AG20443 (cell line): ENCODE measurements at places on chromosomes 7 and 10.

GRCh38 chr7:14095233-14095950, 105.9 kb upstream of the ETV1 start:
- DNase-seq, result no peak

- DNase-seq, result no peak
These were observed 116.2 kb downstream of the SND1 start for GRCh38 chr7:127768241-127768640.

DNA sequence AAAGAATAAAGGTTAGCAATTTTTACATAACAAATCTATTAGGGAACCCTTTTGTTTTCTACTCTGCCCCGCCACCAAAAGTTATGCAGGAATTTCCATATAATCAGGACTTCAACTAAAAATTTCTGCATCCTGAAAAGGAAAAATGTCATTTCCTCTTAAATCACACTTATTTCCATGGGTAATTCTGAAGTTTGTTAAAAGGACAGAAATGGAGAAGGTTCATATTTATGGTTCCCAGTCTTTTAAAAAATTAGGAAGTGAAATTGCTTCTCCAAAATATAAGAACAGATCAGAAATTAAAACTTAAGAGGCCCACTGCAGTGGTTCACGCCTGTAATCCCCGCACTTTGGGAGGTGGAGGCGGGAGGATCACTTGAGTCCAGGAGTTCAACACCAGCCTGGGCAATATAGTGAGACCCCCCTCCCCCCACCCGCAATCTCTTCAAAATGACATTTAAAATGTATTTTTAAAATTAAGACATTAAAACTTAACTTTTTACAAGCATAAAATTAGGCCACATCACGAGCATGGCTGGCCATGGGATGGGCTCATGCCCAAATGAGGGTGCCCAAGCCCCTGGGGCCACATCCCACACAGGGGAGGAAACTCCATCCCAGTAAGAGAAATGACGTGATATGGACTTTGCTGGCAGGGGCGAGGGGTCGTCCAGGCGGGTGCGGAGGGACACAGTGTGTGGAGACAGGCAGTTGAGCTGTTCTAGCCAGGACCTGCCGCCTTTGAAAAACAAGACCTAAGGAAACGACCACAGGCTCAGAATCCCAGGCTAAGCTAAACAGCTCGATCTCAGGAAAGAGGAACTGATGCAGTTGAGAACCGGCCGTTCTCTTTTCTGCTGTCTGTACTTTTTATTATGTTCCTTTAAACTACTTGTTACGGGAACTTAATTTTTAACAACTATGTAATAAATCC, 51.3 kb upstream of the NFE2L3 start:
- DNase-seq, result no peak

GRCh38 chr10:101066146-101066895, 4.5 kb downstream of the KAZALD1 start:
- peak; percentile 72 for DNase-seq

GRCh38 chr7:41691286-41692190, 11.4 kb downstream of the INHBA start:
- no peak for DNase-seq

DNA sequence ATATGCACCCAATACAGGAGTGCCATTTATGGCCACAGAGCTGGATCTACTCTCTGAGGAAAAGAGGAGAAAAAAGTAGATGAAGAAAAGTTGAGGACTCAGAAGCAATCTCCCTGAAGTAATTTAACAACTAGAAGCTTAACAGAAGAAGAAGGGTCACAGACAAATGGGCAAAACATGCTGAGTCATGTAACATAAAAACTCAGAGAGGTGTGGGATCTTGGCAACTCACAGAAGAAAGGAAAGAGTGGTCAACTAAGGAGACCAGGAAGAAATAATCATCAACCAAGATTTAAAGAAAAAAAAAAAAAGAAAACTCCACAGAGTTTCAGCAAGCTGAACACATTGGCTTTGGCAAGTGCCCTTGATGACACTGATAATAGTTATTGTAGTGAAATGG, 51.8 kb upstream of the BET1 start:
- DNase-seq, result no peak

- DNase-seq, result peak; percentile 58
These were observed 58.7 kb upstream of the PRPS1L1 start for GRCh38 chr7:18086165-18087025.

- no peak for DNase-seq
These were observed 5.0 kb downstream of the R3HCC1L start for GRCh38 chr10:98139431-98139830.

DNA sequence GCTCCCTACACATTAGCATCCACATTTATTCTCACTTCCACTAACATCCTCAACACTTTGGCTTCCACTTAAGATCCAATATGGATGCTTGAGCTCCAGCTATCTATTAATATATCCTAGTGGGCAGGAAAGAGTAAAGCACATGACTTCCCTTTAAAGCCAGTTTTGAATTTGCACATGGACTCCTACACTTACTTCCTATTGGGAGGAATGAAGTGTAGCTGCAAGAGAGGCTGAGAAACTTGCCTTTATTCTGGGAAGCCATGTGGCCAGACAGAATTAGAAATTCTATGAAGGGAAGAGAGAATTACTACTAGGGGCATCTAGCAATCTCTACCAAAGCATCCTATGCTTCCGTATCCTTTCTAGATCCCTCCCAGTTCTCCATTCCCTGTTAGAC, 3.0 kb upstream of the TSPAN14 start:
- no peak for DNase-seq

- DNase-seq, result peak; percentile 25
These were observed 180.9 kb downstream of the ANK3 start for GRCh38 chr10:60208676-60209269.

GRCh38 chr10:128875030-128875744, 591.9 kb upstream of the MGMT start:
- no peak for DNase-seq

DNA sequence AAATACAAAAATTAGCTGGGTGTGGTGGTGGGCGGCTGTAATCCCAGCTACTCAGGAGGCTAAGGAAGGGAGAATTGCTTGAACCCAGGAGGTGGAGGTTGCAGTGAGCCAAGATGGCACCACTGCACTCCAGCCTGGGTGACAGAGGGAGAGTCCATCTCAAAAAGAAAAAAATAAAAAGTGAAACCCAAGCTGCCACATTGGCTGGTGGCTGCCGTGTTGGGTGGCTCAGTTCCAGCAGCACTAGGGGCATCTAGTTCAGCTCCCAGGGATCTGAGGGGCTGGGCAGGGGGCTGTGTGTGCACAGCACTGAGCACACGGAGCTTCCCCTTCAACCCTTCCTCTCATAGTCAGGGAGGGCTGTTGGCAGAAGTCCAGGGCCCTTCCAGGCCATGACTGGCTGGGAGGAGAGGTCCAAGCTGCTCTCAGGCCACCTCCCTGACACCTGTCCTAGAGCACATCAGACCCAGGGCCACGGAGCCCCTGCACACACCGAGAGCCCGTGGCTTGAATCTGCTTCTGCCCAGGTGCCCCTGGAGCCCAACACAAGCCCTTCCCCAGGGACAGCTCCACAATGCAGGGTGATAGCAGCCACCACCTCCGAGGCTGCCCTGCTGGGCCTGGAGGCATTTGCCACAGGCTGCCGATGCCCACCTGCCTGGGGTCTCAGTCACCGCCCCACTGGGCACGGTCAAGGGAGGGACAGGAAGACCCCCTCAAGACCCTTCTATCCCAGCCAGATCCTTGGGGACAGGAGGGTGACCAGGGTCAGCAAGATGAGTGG, 47.3 kb downstream of the YKT6 start:
- no peak for DNase-seq

DNA sequence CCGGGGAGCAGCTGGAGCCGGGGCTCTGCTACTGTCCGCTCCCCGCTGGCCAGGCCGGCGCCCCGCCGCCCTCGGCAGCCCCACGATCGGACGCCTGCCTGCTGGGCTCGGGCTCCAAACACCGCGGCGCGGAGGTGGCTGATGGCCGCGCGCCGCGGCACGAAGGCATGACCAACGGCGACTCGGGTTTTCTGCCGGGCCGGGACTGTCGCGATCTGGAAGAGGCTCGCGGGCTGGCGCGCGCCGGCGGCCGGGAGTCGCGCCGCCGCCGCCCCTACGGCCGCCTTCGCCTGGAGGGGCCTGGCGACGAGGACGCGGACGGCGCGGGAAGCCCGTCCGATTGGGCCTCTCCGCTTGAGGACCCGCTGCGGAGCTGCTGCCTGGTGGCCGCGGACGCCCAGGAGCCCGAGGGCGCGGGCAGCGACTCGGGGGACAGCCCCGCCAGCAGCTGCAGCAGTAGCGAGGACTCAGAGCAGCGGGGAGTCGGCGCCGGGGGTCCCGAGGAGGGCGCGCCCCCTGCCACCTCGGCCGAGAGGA, 570 bp downstream of the TBC1D12 start:
- DNase-seq, result peak; percentile 61

- DNase-seq, result peak; percentile 53
These were observed 17.1 kb downstream of the CNNM1 start for GRCh38 chr10:99346247-99346646.

DNA sequence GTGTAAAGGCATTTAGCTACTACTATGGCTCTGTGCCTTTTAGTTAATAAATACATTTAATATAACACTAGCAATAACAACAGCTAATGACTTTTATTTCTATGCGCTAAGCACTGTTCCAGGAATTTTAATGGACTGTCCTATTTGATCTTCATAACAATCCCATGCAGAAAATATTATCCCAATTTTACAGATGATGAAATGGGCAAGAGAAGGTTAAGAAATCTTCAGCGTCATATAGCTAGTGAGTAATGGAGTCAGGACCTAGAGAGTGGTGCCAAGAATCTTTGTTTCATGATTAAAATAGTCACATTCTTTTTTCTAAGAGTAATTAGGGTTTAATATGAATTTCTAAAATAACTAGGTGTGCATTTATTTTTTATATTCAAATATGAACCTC, 32.4 kb downstream of the ACTA2 start:
- DNase-seq, result peak; percentile 29

- DNase-seq, result no peak
These were observed 60.5 kb downstream of the PON1 start for GRCh38 chr7:95263785-95264362.

- no peak for DNase-seq
These were observed 48.5 kb downstream of the AMZ1 start for GRCh38 chr7:2736411-2736914.

GRCh38 chr7:17300012-17300411, 1.6 kb downstream of the AHR start:
- no peak for DNase-seq

GRCh38 chr7:5396999-5397663, 26.5 kb downstream of the TNRC18 start:
- peak; percentile 99 for DNase-seq

- no peak for DNase-seq
These were observed 17.9 kb downstream of the ZNF488 start for GRCh38 chr10:47366181-47366631.

DNA sequence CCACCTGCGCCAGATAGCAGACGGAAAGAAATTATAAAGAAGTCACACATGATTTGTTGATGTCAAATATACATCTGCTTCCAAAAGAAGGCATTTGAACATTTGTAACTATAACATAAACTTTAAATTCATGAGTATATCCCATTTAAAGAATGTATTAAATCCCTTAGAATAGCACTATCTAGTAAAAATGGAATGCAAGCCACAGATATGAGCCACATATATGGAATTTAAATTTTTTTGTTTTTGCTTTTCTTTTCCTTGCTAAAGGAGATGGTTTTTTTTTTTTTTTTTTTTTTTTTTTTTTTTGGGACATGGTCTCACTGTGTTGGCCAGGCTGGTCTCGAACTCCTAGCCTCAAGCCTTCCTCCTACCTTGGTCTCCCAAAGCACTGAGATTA, 730.8 kb downstream of the PHTF2 start:
- no peak for DNase-seq

- no peak for DNase-seq
These were observed 69.5 kb upstream of the VOPP1 start for GRCh38 chr7:55641811-55642210.

GRCh38 chr7:36281945-36282717, 107.5 kb upstream of the ANLN start:
- DNase-seq, result no peak

DNA sequence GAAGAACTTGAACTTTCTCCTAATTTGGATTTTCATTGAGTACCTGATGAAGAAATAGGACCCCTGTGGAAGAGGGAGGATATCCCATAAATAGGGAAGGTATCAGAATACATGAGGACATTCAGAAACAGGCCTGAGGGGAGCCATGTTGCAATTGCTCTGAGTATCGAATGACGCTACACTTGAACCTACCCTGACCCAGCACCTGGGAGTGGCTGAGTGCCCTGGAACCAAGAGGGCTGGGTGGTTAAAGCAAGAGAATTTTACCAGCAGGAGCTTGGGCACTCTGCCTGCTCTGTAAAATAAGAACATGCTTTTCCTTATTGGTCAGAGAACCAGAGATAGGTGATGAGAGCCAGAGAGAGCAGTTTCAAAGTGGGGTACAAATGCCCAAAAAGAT, 7.2 kb downstream of the NEUROD6 start:
- no peak for DNase-seq

- peak; percentile 75 for DNase-seq
These were observed 3.5 kb downstream of the EGFR start for GRCh38 chr7:55022002-55022985.

DNA sequence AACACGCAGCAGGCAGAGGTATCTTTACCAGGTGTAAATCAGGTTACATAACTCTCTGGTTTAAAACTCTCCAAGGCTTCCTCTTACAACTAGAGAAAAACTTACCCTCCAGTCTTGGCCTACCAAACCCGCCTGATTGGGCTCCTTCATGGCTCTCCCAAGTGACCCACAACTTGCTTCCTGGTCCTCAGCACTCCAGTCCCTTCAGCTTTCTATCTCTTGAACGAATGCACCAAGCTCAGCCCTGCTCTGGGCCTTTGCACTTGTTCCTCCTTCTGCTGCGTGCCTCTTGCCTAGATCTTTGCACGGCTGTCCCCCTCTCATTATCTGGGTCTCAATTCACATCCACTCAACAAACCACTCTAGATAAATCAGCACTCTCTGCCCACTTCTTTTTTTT, 32.7 kb upstream of the DLD start:
- no peak for DNase-seq

- DNase-seq, result peak; percentile 73
These were observed 1.2 kb upstream of the GTPBP4 start for GRCh38 chr10:986881-987619.

- no peak for DNase-seq
These were observed 93.0 kb downstream of the TNS3 start for GRCh38 chr7:47488969-47489342.

GRCh38 chr10:128542659-128543058, 416.4 kb upstream of the MKI67 start:
- no peak for DNase-seq

DNA sequence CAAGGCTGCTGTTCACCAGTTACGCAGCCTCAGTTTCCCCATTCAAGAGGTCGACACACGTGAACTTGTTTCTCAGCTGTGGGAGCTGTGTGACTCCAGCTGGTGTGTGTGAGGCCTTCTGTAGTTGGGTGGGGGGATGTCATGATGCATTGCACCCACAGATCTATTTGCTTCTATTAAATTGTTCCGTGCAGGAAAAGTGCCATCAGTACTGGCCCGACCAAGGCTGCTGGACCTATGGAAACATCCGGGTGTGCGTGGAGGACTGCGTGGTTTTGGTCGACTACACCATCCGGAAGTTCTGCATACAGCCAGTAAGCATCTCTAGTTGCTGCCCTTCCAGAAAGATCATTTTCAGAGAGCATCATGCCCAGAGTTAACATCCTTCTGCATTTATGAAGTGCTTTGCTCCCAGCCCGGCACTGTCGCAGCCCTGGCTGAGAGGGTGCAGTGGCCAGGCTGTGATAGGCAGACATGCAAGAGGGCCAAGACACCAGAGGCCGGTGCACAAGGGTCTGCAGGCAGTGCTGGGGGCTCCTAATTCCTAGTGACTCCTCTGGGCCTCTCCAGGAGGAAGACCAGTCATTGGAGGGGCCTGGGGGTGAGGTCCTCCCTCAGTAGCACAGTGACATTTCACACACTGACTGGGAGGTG, 60.2 kb downstream of the MKI67 start:
- DNase-seq, result no peak
